ENCODE measurements at places on chromosomes 1 and 21. TPM values are rescaled to one million over a fixed set of nuclear protein-coding genes. Genes with fewer than 3 reads are reported as not detected.

The GREM2 gene
- 0.92 TPM for total RNA-seq

The TXNIP gene
- total RNA-seq: 556 TPM

The KRTAP13-2 gene
- total RNA-seq: not detected

The SLC39A1 gene
- total RNA-seq: 73.4 TPM

The MAEL gene
- not detected for total RNA-seq

The SPRR1B gene
- not detected for total RNA-seq

The IFNLR1 gene
- 9.0 TPM for total RNA-seq

The KRTAP11-1 gene
- total RNA-seq: not detected

The OR2T12 gene
- total RNA-seq: not detected

The KCNT2 gene
- 3.0 TPM for total RNA-seq

The LIN28A gene
- total RNA-seq: 0.80 TPM

The ZBTB8A gene
- 8.4 TPM for total RNA-seq

DNA sequence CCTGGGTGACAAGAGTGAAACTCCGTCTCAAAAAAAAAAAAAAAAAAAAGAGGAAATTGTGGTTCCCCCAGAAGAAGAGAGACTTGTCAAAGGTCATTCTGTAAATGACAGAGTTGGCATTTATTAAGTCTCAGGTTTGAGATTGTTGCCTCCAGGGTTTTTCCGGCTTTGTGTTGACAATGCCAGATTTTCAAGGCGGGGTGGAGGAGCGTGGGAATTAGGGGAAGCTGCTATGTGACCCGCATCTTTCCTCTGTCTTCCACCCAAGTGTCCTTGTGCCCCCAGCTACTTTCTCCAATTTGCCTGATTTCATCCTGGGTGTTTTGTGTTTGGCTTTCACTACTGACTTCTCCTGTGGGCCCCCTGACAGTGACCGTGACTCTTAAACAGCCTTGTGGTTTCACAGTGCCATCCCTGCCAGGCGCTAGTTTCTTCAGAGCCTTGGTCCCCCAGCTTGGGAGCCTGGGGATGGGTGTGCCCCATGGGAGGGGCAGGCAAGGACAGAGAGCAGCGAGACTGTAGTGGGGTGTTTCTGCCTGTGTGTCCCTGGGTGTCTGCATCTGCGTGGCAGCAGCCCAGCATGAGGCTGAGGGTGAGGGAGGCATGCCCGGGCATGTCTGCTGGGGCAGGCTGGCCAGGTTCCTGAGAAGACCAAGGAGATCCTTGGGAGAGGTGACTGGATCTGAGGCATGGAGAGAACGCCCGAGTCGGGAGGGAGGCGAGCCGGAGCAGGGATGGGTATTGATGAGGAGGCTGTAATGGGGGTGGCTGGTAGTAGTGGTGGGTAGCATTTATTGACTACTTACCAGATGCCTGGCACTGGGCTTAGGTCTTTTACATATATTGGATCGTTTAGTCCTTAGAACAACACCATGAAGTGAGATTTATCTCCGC is 46.3 kb downstream of the IER5 start:
- no peak for DNase-seq
- no peaks in the 10 kb centered on the region for H3K27me3 ChIP-seq
- H3K4me1 ChIP-seq: peaks cover 3% of the 10 kb centered on the region
- no peaks in the 10 kb centered on the region for H3K36me3 ChIP-seq

DNA sequence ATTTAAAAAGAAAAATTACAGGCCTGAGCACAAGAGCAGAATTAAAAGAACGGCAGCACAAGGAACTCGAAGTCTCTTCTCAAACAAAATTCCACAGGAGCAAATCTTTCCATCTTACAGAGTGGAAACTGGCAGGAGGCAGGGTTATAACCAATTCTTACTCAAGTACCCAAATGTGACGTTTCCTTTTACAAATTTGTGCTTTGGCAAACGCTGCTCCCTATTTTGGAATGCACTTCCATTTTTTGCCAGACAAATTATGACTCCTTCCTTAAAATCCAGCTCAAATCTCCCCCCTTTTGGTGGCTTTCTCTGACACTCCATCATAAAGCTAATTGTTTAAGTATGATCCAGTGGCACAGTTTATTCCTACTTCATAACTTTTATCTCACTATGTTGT is 7.8 kb downstream of the ERI3 start:
- H3K36me3 ChIP-seq: peaks cover under 1% of the 10 kb centered on the region
- H3K4me1 ChIP-seq: peaks cover 5% of the 10 kb centered on the region
- DNase-seq: peak; percentile 63
- no peak overlapping the region for H3K27ac ChIP-seq
- no peaks in the 10 kb centered on the region for H3K27me3 ChIP-seq

- H3K27ac ChIP-seq: no peak overlapping the region
- no peak overlapping the region for H3K4me3 ChIP-seq
- H3K4me1 ChIP-seq: no peaks in the 10 kb centered on the region
- no peaks in the 10 kb centered on the region for H3K36me3 ChIP-seq
- H3K27me3 ChIP-seq: no peaks in the 10 kb centered on the region
Measured at GRCh38 chr1:209988706-209989105, 50.7 kb downstream of the SYT14 start.

GRCh38 chr1:115377411-115377810 is 39.4 kb upstream of the NGF start:
- DNase-seq: no peak
- no peaks in the 10 kb centered on the region for H3K27me3 ChIP-seq
- no peak overlapping the region for H3K27ac ChIP-seq
- no peaks in the 10 kb centered on the region for H3K36me3 ChIP-seq
- no peak overlapping the region for H3K4me3 ChIP-seq
- no peaks in the 10 kb centered on the region for H3K4me1 ChIP-seq

DNA sequence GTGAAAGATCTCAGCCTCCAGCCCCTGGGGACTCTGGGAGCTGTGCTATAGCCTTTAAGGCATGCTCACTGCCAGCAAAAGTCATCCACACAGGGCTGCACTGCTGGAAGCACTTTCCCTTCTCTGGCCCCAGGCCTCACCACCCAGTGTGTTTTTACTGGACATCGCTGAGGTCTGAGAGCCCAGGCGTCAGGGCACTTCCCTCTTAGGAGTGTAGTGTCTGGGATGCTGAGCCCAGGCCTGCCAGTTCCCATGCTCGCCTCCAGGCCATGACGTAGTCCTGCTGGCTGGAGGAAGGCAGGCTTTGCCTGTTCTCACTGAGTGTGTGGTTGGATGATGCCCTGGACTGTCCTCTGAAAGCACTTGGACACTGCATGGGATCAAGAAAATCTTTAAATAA is 101.2 kb downstream of the GDAP2 start:
- H3K27me3 ChIP-seq: no peaks in the 10 kb centered on the region
- no peak overlapping the region for H3K27ac ChIP-seq
- H3K4me3 ChIP-seq: no peak overlapping the region

DNA sequence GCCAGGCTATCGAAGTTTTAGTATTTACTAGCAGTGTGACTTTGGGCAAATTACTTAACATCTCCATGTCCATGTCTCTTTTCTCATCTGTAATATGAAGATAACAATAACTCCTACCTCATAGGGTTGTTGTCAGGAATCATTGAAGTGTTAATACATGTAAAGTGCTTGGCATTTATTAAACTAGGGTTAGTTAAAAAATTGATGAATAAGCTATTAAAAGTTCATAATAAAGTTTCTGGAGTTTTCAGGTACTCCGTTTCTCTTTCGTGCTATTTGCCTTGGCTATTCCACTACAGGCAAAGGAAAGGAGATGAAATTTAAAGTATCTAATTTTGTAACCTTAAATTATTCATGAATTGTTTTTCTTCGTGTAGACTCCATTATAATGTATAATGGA is 16.7 kb downstream of the LRRC8D start:
- H3K4me1 ChIP-seq: peaks cover 3% of the 10 kb centered on the region
- no peaks in the 10 kb centered on the region for H3K36me3 ChIP-seq
- DNase-seq: no peak
- no peak overlapping the region for H3K27ac ChIP-seq
- no peak overlapping the region for H3K4me3 ChIP-seq

GRCh38 chr1:230463760-230464159 is 37.6 kb upstream of the PGBD5 start:
- no peak overlapping the region for H3K4me3 ChIP-seq
- peaks cover 7% of the 10 kb centered on the region for H3K4me1 ChIP-seq
- H3K36me3 ChIP-seq: no peaks in the 10 kb centered on the region
- no peak for DNase-seq
- no peak overlapping the region for H3K27ac ChIP-seq
- no peaks in the 10 kb centered on the region for H3K27me3 ChIP-seq

DNA sequence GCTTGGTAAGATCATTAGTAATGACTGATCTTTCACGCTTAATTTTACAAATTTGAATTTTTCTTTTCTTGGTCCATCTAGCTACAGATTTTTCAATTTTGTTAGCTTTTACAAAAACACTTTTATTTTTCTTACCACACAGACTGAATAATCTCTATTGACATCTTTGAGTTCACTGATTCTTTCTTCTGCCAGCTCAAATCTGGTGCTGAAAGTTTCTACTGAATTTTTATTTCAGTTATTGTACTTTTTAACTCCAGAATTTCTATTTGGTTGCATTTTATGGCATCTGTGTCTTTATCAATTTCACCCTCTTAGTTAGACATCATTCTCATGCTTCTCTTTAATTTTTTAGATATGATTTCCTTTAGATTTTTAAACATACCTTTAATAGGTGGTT is 584.7 kb downstream of the LMO4 start:
- no peak overlapping the region for H3K4me3 ChIP-seq
- no peak overlapping the region for H3K27ac ChIP-seq
- H3K36me3 ChIP-seq: no peaks in the 10 kb centered on the region
- no peak for DNase-seq
- no peaks in the 10 kb centered on the region for H3K27me3 ChIP-seq
- H3K4me1 ChIP-seq: no peaks in the 10 kb centered on the region

DNA sequence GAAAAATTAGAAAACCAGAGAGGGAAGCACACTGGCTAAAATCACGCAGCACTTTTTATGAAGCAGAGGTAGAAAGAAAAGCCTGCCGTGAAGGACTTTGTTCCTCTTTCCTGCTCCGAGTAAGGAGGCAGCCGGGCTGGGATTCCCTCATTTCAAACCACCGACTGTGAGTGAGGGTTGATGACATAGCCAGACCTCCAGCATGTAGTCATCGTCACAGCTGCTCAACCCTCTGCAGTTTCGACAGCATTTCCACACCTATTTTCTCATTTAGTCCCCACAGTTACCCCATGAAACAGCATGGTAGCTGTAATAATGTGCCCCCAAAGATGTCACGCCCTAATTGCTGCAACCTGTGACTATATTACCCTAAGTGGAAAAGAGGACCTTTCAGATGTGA is 35.3 kb downstream of the FCRL5 start:
- H3K4me3 ChIP-seq: no peak overlapping the region
- H3K4me1 ChIP-seq: no peaks in the 10 kb centered on the region
- H3K27ac ChIP-seq: no peak overlapping the region
- H3K36me3 ChIP-seq: no peaks in the 10 kb centered on the region
- no peaks in the 10 kb centered on the region for H3K27me3 ChIP-seq

GRCh38 chr21:14591882-14592281 is 45.8 kb upstream of the SAMSN1 start:
- peak; percentile 76 for DNase-seq
- H3K36me3 ChIP-seq: no peaks in the 10 kb centered on the region
- H3K4me3 ChIP-seq: no peak overlapping the region
- no peak overlapping the region for H3K27ac ChIP-seq

GRCh38 chr1:61012341-61012761 is 70.0 kb upstream of the NFIA start:
- no peak for DNase-seq
- H3K36me3 ChIP-seq: no peaks in the 10 kb centered on the region
- H3K27me3 ChIP-seq: no peaks in the 10 kb centered on the region
- no peak overlapping the region for H3K27ac ChIP-seq
- no peak overlapping the region for H3K4me3 ChIP-seq

DNA sequence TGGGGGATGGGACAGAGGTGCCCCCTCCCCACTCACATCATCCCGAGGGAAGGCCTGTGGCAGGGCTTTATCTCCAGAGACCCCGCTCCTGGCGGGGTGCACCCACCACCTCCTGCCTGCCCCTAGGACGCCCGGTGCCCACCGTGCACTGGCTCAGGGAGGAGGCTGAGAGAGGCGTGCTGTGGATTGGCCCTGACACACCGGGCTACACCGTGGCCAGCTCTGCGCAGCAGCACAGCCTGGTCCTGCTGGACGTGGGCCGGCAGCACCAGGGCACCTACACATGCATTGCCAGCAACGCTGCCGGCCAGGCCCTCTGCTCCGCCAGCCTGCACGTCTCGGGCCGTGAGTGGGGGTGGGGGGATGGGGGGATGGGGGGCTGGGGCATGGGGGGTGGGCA is 71.7 kb downstream of the TRIM11 start:
- no peak overlapping the region for H3K4me3 ChIP-seq
- peaks cover 7% of the 10 kb centered on the region for H3K36me3 ChIP-seq
- no peak overlapping the region for H3K27ac ChIP-seq
- H3K27me3 ChIP-seq: no peaks in the 10 kb centered on the region

DNA sequence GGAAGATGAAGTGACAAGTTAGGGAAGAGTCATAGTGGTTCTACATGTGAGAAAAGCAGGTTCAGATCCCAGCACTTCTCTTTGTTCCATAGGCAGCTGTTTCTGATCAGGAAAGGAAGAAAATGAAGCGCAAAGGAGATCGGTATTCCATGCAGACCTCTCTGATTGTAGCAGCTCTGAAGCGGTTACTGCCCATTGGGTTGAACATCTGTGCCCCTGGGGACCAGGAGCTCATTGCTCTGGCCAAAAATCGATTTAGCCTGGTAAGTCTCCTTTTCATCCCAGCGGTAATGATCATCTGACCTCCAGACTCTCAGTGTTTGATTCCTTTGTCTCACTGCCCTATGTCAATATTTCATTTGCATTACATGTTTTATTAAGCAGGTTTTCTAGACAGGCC is 173.6 kb downstream of the ZP4 start:
- no peak overlapping the region for H3K4me3 ChIP-seq
- no peaks in the 10 kb centered on the region for H3K36me3 ChIP-seq
- no peak for DNase-seq
- no peaks in the 10 kb centered on the region for H3K4me1 ChIP-seq
- H3K27me3 ChIP-seq: no peaks in the 10 kb centered on the region
- H3K27ac ChIP-seq: no peak overlapping the region

DNA sequence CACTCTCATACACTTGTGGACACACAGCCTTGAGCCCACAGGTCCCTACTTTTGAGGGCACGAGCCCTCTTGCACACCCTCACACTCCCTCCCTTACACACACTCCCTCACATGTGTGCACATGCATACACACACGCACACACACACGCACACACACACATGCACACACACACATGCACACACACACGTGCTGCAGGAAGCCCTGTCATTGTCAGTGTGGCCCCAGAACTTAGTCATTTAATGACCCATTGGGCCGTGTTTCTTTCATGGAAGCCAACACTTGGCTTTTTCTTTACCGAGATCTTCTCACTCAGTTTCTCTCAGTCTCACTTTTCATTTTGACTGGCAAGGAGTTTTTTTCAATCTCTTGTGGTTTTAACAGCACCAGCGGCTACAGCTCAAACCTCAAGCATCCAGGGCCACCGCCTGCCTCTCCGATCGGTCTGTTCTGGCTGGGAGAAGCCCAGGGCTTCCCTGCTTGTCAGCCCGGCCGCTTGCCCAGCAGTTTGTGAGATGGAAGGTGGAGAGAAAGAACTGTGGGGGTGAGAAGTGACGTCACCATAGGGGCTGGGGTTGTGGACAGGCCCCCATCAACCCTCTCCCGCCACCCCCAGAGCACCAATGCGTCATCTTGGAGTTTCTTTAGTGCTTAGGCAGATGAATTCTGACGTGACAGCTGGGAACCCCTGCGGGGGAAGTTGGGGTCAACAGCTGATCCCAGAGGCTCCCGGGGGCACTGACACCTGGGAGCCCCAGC is 15.8 kb upstream of the TNFRSF8 start:
- H3K27me3 ChIP-seq: peaks cover 9% of the 10 kb centered on the region
- no peaks in the 10 kb centered on the region for H3K4me1 ChIP-seq
- DNase-seq: no peak
- H3K27ac ChIP-seq: no peak overlapping the region
- no peaks in the 10 kb centered on the region for H3K36me3 ChIP-seq
